ENCODE measurements at places on chromosomes 6 and 20.
A peak's percentile ranks its signal among the peaks of the same experiment; 100 is the strongest.

GRCh38 chr20:34532320-34532719, 16.1 kb downstream of the DYNLRB1 start:
- no peak for DNase-seq

DNA sequence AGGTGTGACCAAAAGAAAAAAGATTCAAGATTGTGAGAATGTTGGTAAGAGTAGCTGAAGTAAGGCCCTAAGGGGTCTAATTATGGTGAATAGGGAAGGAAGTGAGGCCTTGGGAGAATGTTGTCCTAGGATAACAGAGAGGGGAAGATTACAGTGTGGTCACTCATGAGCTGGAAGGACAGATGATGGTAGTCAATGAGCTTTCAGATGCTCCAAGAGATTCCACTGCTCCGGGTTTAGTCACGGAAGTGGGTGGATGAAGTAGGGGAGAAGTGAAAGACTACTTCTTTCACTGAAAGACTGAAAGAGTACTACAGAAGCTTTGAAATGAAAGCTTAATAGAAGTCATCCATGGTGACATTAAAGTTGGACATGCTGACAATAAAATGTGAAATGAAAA, 108.5 kb downstream of the MMS22L start:
- no peak for DNase-seq

- DNase-seq = no peak
These were observed 17.0 kb upstream of the SLC22A3 start for GRCh38 chr6:160331204-160331603.

- DNase-seq = peak; percentile 63
These were observed 5.6 kb upstream of the HLA-DOA start for GRCh38 chr6:33014841-33015634.

GRCh38 chr6:12245763-12246718, 44.1 kb upstream of the EDN1 start:
- DNase-seq = no peak
